ENCODE measurements at places on chromosomes 7 and 10. TPM values are rescaled to one million over a fixed set of nuclear protein-coding genes. Genes with fewer than 3 reads are reported as not detected.
A peak's percentile ranks its signal among the peaks of the same experiment; 100 is the strongest.

DNA sequence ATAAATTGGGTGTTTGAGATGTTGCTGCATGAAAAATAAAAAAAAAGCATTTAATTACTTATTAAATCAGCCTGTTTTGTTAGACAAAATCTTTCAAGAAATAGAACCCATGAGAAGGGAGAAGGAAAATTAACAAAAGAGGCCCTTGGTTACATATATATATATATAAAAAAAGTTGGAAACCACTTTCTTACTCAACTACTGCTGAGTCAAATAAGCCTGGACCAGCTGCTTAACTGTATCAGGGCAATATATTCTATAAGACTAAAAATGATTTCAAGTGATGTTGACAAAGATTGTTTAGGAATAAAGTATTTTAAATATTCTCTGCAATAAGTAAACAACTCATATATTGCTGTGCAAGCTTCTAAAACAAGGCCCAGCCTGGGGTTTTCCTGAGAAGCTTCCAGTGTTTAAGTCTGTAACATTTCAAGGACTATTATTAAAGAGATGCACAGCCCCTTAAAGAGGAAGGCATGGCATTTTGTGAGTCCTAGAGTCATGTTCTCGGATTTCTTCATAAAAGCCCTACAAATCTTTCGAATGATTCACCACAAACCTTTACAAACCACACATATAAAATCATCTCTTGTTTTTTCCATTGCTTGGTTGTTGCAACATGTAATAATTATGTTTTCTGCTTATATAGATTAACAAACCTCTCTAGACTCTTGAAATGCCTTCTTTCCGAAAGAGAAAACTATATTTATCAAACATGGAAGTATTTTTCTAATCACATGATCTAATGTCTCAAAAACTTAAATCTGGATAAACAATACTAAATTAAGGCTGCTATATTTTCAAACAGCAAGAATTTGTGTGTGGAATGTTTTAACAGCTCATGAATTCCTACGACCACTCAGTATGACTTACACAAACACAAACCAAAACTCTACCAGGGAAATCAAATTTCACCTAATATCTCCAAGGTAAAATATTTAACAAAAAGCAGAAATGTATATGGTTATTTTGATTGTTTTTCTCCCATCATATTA, 14.3 kb downstream of the JAZF1 start:
- no peak overlapping the region for H3K4me3 ChIP-seq
- no peak overlapping the region for H3K27ac ChIP-seq
- DNase-seq = no peak

VSTM4 gene
- total RNA-seq = 0.12 TPM

RBP3 gene
- total RNA-seq = not detected

DNA sequence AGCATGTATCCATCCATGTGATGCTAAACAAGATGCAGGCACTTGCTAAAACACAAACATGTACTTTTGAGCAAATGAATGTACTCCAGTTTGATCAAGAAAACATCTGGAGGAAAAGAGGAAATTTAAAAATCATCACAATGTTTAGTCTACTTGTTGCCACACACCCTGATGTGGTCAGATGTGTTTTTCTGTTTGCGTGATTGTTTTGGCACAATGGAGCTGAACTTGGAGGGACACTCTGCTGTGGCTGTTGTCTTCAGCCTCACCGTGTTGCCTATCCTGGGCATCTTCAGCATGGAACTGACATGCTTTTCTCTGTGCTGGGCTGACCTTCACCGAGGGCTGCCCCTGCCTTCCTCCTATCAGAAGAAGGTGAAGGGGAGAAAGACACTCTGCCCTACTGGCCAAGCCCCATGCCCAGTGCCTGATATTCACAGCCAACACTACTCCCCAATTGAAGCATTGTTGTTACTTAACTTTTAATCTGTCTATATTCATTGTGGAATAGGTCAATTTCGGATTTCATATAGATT, 268.3 kb upstream of the IGFBP3 start:
- no peaks in the 10 kb centered on the region for H3K36me3 ChIP-seq
- H3K27me3 ChIP-seq = no peaks in the 10 kb centered on the region
- no peaks in the 10 kb centered on the region for H3K4me1 ChIP-seq
- no peak overlapping the region for H3K27ac ChIP-seq
- DNase-seq = no peak

- H3K27ac ChIP-seq = no peak overlapping the region
- no peak overlapping the region for H3K4me3 ChIP-seq
- H3K4me1 ChIP-seq = peaks cover 5% of the 10 kb centered on the region
Measured at GRCh38 chr7:34282271-34282670, 375.7 kb upstream of the NPSR1 start.

GRCh38 chr10:71632200-71632820, 87.3 kb downstream of the C10orf105 start:
- H3K36me3 ChIP-seq = no peaks in the 10 kb centered on the region
- H3K4me1 ChIP-seq = no peaks in the 10 kb centered on the region
- no peaks in the 10 kb centered on the region for H3K27me3 ChIP-seq
- no peak overlapping the region for H3K4me3 ChIP-seq

GRCh38 chr10:21173802-21174714, 276.9 kb upstream of the NEBL start:
- H3K27me3 ChIP-seq = peaks cover 58% of the 10 kb centered on the region
- no peak overlapping the region for H3K27ac ChIP-seq
- H3K4me3 ChIP-seq = peak overlapping the region; percentile 51
- H3K36me3 ChIP-seq = no peaks in the 10 kb centered on the region

DNA sequence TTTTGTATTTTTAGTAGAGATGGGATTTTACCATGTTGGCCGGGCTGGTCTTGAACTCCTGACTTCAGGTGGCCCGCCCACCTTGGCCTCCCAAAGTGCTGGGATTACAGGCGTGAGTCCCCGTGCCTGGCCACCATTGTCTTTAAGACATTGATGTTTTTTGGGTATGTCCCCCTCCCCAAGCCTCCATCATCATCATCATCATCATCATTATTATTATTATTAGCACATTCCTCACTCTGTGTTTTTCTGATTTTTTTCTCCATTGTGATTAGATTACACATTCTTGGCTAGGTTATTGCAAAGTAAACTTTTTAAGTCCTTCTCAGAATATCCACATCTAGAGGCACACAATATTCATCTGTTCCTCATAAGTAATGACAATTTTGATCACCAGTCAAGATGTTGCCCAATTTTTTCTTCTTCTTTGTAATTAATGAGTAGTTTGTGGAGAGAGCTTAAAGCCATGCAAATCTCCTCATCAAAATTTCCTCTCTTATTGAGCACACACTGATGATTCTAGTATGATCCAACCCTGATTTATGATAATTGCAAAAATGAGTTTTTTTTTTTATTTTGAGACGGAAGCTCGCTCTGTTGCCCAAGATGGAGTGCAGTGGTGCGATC, 47.5 kb downstream of the EPC1 start:
- DNase-seq = no peak
- H3K27ac ChIP-seq = peak overlapping the region; percentile 70
- peaks cover 52% of the 10 kb centered on the region for H3K4me1 ChIP-seq
- H3K4me3 ChIP-seq = peak overlapping the region; percentile 28

CRPPA gene
- 0.58 TPM for total RNA-seq

GRCh38 chr10:45418849-45419675, 45.0 kb downstream of the ALOX5 start:
- peak overlapping the region; percentile 97 for H3K4me3 ChIP-seq
- H3K27ac ChIP-seq = peak overlapping the region; percentile 98
- peaks cover 7% of the 10 kb centered on the region for H3K27me3 ChIP-seq
- DNase-seq = peak; percentile 69

DNA sequence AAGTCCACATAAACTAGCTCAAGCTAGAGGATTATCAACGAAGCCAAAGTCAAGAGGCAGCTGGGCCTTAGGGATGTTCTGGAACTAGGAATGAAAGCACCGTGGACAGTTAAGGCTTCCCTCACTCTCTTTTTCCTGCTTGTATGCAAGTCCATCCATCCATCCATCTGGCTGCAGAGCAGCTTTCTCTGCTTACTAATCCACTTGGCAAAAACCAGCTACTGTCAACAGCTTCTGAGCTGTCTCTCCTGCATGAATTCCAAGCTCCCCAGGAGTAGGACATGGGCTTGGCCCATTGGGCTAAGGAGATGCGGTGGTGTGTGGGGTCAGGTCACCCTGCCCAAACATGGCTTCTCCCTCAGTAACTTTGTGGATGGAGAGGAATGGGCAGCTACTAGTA, 66.2 kb downstream of the NAMPT start:
- H3K4me3 ChIP-seq = no peak overlapping the region
- peaks cover 17% of the 10 kb centered on the region for H3K4me1 ChIP-seq
- peaks cover 7% of the 10 kb centered on the region for H3K27me3 ChIP-seq

CCDC172 gene
- total RNA-seq = not detected

GRCh38 chr10:85623758-85624157, 742.8 kb downstream of the GRID1 start:
- no peak overlapping the region for H3K4me3 ChIP-seq
- H3K4me1 ChIP-seq = no peaks in the 10 kb centered on the region
- no peaks in the 10 kb centered on the region for H3K36me3 ChIP-seq

DNA sequence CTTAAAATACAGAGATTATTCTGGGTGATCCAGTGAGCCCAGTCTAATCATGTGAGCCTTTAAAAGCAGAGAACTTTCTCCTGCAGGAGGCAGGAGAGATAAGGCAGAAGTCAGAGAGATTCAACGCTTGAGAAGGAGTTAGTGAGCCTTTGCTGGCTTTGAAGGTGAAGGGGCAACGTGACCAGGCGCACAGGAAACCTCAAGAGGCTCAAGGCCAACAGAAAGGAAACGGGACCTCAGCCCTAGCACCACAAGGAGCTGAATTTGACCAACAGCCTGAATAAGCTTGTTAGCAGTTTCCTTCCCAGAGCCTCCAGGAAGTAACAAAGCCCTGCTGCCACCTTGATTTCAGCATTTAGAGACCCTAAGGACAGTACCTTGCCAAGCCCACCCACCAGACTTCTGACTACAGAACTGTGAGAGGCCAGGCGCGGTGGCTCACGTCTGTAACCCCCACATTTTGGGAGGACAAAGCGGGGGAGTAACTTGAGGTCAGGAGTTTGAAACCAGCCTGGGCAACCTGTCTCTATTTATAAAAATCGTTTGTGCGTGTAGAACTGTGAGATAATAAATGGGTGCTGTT, 87.3 kb upstream of the KAT6B start:
- peak overlapping the region; percentile 84 for H3K27ac ChIP-seq
- peaks cover 23% of the 10 kb centered on the region for H3K4me1 ChIP-seq
- DNase-seq = peak; percentile 46
- no peaks in the 10 kb centered on the region for H3K27me3 ChIP-seq
- H3K4me3 ChIP-seq = no peak overlapping the region
- H3K36me3 ChIP-seq = no peaks in the 10 kb centered on the region

GRCh38 chr10:92517034-92517655, 56.7 kb downstream of the IDE start:
- H3K27me3 ChIP-seq = no peaks in the 10 kb centered on the region
- H3K4me1 ChIP-seq = peaks cover 6% of the 10 kb centered on the region
- H3K36me3 ChIP-seq = peaks cover 1% of the 10 kb centered on the region
- H3K4me3 ChIP-seq = no peak overlapping the region
- DNase-seq = peak; percentile 79
- no peak overlapping the region for H3K27ac ChIP-seq

DNA sequence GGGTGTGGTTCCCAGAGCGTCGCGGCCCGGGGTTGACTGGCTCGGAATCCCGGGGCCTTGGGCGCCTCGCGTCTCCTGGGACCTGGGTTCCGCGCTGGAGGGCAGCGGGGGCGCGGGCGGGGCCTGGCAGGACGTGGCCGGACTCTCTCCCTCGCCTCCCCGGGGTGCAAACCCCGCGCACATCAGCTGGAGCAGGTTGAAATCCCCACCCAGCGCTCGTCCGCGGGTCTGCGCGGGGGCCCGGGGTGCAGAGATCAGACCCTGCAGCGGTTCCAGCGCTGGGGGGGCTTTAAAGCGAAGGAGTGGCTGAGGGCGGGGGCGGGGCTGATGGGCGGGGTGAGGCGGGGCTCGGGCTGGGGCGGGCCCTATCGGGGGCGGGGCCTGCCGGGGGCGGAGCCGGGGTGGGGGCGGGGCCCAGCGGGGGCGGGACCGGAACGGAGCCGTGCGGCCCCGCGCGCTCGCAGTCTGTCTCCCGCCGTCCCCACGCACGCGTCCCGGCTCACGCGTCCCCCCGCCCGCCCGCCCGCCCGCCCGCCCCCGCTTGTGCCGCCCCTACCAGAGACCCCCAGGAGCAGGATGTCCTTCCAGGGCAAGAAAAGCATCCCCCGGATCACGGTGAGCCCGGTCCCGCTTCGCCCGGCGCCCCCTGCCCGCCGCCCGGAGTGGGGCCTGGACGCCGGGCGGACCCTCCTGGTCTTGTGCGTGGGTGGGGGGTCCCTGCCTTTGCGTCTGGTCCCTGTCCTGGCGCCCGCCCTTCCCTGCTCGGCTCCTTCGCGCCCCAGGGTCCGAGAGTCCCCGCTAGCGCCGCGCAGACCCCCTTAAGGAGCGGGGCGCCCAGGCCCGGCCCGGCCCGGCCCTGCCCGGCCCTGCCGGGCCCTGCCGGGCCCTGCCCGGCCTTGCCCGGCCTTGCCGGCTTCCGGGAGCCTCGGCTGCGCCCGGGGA, at the start of gene DPYSL4:
DPYSL4 (plus strand) TSS at position 461 of the 942 bp plus-strand sequence; CDS start at position 577, 116 bp downstream.
- peaks cover 46% of the 10 kb centered on the region for H3K27me3 ChIP-seq
- no peak within 1 kb of the TSS for H3K27ac ChIP-seq
- H3K36me3 ChIP-seq = no peaks in the 10 kb centered on the region
- H3K4me1 ChIP-seq = peaks cover 3% of the 10 kb centered on the region
- no peak for DNase-seq
- no peak within 1 kb of the TSS for H3K4me3 ChIP-seq

AOAH gene
- total RNA-seq = 14.4 TPM

DNA sequence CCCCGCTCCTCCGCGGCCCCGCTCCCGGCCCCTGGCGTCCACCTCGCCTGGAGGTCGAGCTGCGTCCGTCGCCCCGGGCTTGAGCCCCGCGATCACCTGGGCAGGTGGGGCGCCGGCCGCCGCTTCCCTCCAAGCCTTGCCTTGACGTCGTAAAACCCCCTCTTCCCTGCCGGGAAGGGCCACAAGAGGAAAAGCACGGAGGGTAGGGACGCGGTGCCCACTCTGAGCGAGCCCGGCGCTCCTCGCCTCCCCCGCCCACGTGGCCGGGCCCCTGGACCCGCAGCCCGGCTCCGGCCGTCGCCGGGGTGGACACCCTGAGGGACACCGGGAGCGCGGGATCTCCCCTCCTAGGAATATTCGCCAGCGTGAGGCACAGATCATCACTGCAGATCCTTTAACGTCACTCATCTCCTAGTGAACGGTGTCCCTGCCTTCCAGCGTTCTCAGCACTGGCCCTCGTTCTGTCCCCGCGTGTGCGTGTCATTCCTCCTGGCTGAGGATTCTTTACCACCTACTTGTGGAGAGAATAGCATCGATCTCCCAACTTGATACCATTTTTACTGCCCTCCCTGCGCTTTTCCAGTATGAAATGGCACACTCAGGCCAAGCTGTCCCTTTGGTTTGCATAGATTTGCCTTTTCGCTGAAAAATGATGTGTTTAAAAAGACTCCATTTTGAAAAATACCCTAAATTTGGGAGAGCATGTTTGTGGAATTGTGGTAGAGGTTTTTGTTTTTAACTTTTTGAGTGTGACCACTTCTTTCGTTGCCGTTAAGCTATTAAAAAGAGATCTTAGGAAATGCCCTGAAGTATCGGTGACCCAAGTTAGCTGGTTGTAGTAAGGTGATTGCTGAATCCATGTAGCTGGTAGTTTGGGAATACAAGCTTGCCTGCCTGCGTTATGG, 649 bp downstream of the ACTR3B start:
- H3K36me3 ChIP-seq = peaks cover 2% of the 10 kb centered on the region
- peak overlapping the region; percentile 89 for H3K4me3 ChIP-seq
- H3K27me3 ChIP-seq = no peaks in the 10 kb centered on the region

GRCh38 chr10:1961989-1962388, 224.7 kb upstream of the ADARB2 start:
- no peak overlapping the region for H3K27ac ChIP-seq
- peaks cover 9% of the 10 kb centered on the region for H3K4me1 ChIP-seq
- H3K4me3 ChIP-seq = no peak overlapping the region
- H3K36me3 ChIP-seq = no peaks in the 10 kb centered on the region

GRCh38 chr7:107169120-107170050, 582 bp downstream of the HBP1 start:
- peaks cover 5% of the 10 kb centered on the region for H3K27me3 ChIP-seq
- peak overlapping the region; percentile 95 for H3K4me3 ChIP-seq
- H3K36me3 ChIP-seq = peaks cover 8% of the 10 kb centered on the region
- peak overlapping the region; percentile 99 for H3K27ac ChIP-seq

PTPRE gene
- 25.6 TPM for total RNA-seq
